ENCODE measurements at places on chromosomes 2 and 18.
A peak's percentile ranks its signal among the peaks of the same experiment; 100 is the strongest.

DNA sequence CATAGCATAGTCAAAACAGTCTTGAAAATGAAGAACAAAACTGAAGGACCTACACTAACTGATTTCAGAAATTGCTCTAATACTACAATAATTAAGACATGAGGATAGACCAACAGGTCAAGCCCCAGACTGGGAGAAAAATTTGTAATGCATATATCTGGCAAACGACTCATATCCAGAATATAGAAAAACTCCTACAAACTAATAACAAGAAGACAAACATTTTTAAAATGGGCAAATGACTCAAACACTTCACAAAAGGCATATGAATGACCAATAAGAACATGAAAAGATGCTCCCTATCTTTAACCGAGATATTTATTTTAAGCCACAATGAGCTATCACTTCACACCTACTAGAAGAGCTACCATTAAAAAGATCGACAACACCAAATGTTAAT lies 14.2 kb downstream of the TGFBRAP1 start:
- no peak for DNase-seq

- DNase-seq: no peak
Measured at GRCh38 chr2:15527074-15527739, 33.9 kb downstream of the NBAS start.

DNA sequence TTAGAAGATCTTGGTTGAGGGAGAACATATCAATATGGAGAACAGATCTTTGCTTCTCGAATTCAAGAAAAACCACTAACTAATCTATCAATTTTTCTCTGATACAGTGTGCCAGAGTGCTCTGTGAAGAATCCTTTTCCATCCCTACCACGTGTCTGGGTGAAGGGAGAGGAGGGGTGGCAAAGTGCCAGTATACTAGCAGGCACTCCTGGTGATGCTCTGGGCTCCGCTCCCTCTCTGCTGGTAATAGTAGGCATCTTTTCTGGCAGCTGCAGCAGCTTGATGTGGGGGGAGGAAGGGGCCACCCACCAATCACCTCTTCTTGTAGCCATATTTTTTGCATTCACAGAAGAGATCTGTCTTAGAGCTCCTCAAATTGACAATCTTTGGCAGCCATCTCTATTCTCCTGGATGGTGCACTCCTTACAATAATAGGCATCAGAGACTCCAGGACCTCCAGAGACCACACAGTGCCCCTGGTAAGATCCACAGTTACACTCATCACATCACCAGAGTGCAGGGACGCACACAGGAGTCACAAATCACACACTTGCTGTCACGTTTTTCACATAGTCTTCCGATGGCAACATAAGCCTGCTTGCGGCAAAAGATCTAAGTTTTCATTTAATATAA lies 15.7 kb downstream of the STK39 start:
- DNase-seq: no peak

- DNase-seq: no peak
Measured at GRCh38 chr2:108615480-108616090, 81.3 kb downstream of the LIMS1 start.

DNA sequence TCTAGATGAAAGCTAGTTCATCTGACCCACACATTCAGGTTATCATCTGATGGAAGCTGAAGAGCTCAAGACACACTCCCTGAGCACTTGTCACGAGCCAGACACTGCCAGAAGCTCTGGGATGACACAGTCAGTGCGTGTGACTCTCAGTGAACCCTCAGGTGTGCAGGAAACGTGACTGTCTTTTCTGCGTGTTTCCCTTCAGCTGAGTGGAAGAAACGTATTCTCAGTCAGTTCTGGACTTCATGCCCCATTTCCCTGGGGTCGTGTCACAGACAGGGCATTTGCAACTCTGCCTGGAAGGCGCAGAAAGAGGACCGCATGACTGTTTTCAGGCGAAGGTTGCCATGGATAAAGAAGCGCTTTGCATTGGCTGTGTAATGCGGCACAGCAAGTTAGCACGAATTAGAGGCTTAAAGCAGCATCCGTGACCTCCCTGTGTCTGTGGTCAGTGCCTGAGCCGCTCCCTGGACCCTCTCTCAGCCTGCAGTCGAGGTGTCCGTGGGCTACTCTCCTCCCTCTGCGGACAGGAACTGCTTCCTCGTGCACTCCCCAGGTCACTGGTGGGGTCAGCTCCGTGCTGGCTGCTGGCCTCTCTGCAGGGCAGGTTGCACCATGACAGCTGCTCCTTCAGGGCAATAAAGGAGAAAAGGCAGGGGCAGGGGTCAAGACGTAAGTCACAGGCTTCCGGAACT lies 3.3 kb upstream of the ALLC start:
- DNase-seq: no peak

GRCh38 chr2:98086491-98087446 lies at the start of gene VWA3B:
Gene VWA3B (plus strand): TSS chr2:98087167. CDS start chr2:98093093, 5,926 bp downstream.
- DNase-seq: no peak

GRCh38 chr18:47215554-47216138 lies 35.8 kb downstream of the SKOR2 start:
- DNase-seq: no peak

DNA sequence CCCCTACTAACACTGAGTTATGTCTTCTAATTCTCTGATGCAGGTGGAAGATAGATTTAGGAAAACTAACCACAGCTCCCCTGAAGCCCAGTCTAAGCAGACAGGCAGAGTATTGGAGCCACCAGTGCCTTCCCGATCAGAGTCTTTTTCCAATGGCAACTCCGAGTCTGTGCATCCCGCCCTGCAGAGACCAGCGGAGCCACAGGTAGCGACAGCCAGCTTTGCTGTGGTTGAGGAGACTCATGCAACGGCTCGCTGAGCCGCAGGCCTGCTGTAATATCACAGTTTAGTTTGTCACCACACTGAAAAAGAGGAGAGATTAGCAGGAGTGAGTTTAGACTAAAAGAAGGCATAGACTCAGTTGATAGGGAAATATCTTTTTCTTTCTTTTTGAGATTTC lies 131.0 kb upstream of the IL1R2 start:
- no peak for DNase-seq

- DNase-seq: no peak
Measured at GRCh38 chr2:237980751-237981150, 13.9 kb downstream of the UBE2F start.

DNA sequence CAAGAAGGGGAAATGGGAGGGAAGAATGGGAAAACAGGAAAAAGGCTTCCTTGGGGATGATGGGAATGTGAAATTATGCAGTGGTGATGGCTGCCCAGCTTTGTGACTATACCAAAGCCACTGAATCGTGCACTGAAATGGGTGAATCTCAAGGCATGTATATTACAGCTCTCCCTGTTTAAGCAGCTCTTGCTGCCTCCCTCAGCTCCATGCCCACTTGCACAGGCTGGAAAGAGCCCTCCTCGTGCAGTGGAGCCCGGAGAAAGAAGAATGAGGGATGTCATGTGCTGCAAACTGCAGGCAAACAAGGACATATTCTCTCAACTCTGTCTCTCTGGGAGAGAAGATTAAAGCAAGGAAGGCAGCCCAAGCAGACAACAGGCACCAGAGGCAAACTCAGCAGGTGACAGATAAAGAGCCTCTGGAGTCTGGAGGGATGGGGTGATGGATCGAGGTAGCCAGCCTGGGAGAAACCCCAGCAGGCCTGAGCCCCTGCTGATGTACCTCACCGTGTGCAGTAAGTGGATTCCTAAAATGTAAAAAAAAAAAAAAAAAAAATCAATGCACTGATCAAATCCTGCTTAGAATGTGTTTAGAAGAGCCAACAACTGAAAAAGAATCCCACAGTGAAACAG lies 62.4 kb upstream of the SLC66A3 start:
- no peak for DNase-seq

DNA sequence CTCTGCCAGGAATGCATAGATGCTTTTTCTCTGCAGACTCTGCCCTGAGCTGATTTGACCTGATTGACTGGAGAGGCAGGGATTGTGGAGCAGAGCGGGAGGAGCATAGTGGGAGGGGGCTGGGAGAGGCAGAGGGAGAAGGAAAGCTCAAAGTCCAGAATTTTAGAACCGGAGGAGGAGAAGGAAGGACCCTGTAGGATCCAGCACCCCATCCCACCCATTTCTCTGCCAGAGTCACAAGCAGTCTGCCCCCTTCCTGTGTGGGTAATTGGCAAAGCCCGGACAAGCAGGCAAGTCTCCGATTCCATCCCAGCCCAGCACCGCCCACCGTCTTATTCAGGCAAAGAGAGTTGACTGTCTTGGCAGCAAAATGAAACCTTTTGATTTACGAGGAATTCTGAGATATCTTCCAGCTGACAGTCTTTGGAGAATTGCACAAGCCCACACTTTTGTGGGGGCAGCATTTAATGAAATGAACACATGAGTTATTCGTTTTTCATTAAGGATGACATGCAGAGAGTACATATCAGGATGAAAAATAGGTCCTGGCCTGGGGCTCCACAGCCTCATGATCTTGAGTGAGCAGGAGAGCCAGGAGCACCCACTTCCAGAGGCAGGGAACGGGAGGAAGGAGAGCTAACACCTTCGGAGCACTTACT lies 103.1 kb downstream of the MCFD2 start:
- peak; percentile 63 for DNase-seq

GRCh38 chr2:121483021-121483420 lies 47.7 kb upstream of the RNU4ATAC start:
- no peak for DNase-seq

GRCh38 chr2:15158100-15158499 lies 403.0 kb downstream of the NBAS start:
- no peak for DNase-seq

DNA sequence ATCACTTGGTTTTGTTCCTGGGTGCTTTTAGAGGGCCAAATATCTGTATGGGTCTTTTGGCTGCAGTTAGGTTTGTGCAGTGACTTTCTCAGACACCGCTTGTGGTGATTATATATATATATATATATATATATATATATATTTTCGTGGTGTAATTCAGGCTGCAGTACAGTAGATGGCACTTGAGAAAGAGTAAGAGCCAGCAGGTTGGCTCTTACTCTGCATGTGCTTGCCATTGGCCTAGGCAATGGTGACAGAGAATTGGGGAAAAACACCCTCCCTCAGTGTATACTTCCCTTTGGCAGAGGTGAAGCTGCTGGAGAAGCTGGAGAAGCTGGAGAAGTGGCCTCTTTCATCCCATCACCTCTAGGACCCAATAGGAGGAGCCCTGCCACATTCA lies 22.2 kb upstream of the MYL1 start:
- no peak for DNase-seq

- no peak for DNase-seq
Measured at GRCh38 chr2:19882286-19882685, 19.5 kb downstream of the TTC32 start.

DNA sequence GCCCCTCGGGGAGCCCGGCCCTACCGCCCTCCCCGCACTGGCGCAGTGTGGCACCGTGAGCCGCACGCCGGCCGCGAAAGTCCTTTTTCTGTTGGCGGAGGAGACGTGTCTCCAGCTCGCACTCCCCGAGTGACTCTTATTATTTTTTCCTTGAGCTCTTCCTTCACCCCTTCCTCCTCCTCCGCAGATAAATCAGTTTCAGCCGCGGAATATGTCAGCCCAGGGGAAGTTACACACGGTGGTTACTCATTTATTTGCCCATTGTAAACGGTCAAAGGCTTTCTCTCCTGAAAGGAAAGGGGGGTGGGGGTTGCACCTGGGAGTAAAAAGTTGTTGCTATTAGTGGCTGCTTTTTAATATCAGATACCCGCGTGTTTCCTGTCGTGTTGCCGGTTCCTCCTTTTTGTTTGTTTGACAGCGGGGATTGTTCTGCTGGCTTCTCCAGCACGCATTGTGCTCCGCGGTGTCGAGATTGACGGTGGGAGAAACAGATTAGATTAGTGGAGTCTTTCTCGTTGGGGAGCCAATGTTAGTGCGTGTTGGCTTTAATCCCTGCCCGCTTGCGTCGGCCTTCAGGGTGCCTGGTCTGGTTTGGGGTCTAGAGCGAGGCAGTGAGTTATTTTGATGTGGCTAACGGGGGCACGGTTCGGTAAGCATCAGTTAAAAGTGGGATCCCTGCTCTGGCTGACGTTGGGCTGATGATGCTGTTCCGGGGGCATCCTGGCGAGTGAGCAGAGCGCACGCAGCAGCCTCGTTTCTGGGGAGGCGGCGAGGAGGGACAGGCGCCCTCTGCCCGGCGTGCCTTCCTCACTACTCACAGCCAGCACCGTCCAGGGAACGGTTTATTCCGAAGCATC lies 1.6 kb downstream of the CRIM1 start:
- no peak for DNase-seq

DNA sequence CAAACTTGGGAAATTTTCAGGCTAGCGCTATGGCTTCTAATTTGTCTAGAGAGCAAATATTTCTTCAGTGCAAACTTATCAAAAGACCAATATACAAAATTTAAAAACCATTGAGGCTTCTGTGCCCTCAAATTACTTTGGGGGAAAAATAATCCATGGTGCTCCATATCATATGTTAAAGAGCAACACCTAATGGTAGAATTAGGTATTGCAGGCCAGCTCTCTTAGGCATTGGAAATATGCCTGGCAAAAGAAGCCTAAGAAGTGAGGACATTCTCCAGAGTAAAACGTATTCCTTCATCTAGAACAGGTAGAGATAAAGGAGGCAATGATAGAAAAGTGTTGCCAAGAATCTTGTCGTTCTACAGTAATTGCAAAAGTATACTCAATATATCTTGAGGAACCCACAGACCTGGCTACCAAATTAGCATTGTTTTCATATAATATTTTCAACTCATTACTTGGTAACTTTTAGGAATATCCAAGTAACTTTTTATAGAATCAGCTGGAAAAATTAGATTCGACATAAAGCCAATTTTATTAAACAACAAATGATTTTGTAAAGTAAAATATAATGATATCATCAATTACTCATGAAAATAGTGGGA lies 401.1 kb downstream of the BCL11A start:
- no peak for DNase-seq

DNA sequence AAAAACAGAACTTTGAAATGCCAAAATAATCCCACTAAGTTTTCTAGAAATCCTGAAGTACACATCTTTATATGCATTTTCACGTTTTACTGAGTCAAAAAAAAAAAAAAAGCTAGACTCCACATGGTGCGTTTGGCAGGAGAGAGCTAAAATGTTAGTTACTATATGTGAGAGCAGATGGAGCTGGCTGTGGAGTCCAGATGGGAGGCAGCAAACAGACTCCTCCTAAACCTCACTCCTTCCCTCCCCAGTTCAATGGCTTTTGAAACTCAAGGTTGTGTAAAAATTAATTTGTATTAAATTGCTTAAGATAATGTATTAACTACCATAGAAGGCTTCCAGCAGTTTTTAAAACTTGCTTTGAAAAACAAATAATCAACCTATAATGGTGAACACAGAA lies 248.8 kb downstream of the AGPS start:
- no peak for DNase-seq

DNA sequence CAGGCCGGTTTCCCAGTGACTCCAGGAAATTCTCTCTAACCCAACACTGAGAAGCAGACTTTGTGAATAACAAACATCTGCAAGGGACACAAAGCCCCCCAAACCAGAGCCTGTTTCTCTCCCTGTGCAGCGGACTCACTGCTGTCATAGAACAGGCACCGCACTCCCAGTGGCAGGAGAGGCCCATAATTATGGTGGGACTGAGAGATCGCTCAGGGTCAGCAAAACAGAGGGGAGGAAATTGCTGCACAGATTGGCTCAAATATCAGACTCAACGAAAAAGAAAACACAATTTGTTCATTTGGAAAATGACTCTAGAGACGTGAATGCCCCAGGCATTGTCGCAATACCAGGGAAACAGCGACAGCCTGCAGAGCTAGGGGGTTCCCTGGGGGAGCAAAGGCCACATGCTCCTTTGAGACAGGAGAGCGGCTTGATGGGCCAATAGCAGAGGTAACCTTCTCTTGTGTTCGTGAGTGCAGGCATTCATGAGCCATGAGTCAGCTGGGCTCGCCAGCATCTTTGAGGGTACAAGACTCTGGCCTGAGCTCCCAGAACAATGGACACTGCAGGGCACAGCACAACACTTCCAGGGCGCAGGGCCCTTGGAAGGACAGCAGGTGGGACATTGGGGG lies 143.3 kb upstream of the KLHL29 start:
- no peak for DNase-seq
